Activated CD8-positive, alpha-beta memory T cell treated with anti-CD3 and anti-CD28 coated beads, Interleukin-2, amount 10 ng/mL, durations not matched to agents 7 days and 5 days (primary cell): ENCODE measurements at places on chromosomes 16 and 17. TPM values are rescaled to one million over a fixed set of nuclear protein-coding genes. Genes with fewer than 3 reads are reported as not detected.
A peak's percentile ranks its signal among the peaks of the same experiment; 100 is the strongest.

GRCh38 chr16:9447699-9448098 is 356.3 kb downstream of the HAPSTR1 start:
- no peak for DNase-seq

- no peak for DNase-seq
These were observed 4.8 kb downstream of the PPM1D start for GRCh38 chr17:60604686-60605334.

DNA sequence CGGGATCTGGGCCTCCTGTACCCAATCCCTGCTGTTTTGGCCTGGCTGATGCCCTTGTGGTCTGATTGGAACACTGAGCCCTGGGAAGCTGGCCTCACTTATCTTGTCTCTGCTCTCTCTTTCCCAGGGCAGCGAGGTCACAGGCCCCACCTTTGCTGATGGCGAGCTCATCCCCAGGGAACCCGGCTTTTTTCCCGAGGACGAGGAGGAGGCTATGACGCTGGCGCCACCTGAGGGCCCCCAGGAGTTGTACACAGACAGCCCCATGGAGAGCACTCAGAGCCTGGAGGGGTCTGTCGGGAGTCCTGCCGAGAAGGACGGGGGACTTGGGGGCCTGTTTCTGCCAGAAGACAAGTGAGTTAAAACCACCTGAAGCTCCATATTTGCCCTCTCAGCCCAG is 126.0 kb downstream of the RAB11FIP4 start:
- no peak for DNase-seq

DNA sequence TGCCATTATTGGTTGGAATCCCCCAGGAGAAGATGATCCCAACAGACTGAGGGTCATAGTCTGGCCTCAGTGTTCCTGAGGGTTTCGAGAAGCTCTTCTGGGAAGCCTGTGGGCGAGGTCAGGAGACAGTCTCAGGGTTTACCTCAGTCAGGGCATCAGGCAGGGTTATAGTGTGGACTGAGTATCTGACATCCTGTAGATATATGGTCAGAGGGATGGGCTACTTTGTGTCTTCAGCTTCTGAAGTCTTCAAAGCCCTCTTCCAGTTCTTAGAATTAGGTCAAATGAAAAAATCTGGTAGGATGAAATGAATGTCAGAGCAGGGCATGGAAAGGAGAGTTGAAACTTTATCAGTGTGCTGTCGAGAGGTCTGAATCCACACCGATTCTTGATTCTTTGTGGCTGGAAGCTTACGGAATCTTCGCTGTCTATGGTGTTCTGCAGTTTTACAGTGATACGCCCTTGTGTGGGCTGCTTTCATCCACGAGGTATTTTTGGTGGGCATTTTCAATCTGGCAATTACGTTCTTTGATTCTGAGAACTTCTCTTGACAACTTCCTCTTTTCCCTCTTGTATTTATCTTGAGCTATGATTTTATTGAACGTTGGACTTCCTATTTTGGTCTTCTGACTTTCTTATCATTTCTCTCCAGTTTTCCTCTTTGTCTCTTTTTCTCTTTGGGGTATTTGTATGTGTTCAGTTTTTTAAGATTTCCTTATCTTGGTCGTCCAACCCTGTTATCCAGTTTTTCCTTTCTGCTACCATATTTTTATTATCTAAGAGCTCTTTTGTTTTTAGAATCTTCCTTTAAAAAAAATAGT is 30.4 kb downstream of the BPTF start:
- DNase-seq: no peak

DNA sequence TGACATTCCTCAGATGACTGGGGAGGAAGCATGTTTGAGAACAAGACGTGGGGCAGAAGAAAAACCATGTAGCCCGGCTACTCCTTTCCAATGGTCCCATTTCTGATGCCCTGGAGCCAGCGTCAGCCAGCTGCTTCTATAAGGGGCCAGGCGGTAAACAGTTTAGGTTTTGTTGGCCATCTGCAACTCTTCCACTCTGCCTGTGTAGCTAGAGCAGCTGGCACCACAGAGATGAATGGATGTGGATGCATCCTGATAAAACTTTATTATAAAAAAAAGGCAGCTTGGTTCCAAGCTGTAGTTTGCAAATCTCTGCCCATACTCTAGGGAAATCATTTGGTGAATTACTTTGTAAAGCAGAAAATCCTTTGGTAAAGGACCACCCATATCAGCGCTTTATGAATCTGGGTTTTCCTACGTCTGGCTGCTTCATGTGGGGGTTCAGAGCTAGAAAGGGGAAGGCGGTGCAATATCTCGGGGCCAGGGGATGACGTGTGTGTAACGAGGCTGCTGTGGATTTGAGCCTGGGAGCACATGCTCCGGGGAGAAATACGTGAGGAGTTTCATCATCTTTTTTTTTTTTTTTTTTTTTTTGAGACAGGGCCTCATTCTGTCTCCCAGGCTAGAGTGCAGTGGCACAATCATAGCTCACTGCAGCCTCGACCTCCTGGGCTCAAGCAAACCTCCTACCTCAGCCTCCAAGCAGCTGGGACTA is 3.4 kb upstream of the SRL start:
- DNase-seq: no peak

GRCh38 chr16:15491411-15491810 is 57.0 kb downstream of the BMERB1 start:
- no peak for DNase-seq

- no peak for DNase-seq
These were observed 65.9 kb upstream of the AMZ2 start for GRCh38 chr17:68182011-68182306.

DNA sequence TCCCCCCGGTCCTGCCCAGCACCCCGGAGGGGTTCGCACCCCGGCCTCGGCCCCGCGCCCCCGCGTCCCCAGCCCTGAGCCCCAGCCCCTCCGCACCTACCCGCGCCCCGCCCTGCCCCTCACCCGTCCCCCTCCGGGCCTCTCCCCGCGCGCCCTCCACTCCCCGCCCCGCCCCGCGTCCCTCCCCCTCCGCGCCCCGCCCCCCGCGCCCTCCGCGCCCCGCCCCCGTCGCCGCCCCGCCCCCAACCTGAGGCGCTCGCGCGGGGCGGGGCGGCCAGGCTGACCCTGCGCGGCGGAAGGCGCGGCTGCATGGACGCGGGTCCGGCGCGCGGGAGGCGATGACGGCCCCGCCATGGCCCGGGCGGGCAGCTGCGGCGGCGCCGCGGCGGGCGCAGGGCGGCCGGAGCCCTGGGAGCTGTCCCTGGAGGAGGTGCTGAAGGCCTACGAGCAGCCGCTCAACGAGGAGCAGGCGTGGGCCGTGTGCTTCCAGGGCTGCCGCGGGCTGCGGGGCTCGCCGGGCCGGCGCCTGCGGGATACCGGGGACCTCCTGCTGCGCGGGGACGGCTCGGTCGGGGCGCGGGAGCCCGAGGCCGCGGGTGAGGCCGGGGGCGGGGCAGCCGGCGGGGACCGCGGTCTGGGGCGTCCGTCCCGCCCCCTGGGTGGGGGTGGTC is at the start of gene SPIRE2:
Gene SPIRE2, plus strand, starts transcription at position 277 of the 671 bp plus-strand sequence. Its CDS starts 76 bp downstream, at position 353.
- DNase-seq: peak; percentile 77

- no peak for DNase-seq
These were observed 72.0 kb upstream of the KSR1 start for GRCh38 chr17:27384261-27384701.

- DNase-seq: no peak
These were observed 119.5 kb upstream of the CORO6 start for GRCh38 chr17:29742210-29742513.

DNA sequence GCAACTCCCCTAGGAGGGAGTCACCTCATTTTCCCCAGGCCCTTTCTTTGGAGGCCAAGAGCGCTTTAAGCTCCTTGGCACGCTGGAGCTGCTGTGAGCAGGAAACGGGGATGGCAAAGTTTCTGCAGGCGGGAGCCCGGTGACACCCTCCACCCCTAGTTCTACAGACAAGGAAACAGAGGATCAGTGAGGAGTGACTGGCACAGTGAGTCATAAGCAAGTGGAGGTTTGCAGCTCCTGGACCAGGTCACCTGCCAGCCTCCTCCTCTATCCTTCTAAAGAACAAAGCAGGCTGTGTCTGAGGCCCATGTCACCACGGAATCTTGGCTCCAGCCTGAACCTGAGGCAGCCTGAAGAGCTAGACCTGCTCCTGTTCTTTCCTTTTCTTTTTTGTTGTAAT is 141.9 kb downstream of the TMEM132E start:
- no peak for DNase-seq

DNA sequence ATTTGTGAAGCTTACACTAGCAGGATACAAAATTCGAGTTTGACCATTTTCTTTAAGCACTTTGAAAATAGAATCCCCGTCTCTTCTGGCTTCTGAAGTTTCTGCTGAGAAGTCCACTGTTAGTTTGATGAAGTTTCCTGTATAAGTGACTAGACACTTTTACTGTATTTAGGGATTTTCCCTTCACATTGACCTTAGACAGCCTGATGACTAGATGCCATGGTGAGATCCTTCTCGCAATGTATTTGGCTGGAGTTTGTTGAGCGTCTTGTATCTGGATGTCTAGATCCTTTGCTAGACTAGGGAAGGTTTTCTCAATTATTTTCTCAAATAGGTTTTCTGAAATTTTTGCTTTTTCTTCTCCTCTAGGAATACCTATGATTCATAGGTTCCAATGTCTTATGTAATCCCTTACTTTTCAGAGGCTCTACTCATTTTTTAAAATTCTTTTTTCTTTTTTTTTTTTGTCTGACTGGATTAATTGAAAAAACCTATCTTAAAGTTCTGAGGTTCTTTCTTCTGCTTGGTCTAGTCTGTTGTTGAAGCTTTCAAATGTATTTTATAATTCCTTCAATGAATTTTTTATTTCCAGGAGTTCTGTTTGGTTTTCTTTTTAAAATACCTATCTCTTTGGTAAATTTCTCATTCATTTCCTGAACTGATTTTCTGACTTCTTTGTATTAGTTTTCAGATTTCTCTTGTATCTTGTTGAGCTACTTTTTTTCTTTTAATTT is 63.7 kb upstream of the ABCC11 start:
- no peak for DNase-seq

DNA sequence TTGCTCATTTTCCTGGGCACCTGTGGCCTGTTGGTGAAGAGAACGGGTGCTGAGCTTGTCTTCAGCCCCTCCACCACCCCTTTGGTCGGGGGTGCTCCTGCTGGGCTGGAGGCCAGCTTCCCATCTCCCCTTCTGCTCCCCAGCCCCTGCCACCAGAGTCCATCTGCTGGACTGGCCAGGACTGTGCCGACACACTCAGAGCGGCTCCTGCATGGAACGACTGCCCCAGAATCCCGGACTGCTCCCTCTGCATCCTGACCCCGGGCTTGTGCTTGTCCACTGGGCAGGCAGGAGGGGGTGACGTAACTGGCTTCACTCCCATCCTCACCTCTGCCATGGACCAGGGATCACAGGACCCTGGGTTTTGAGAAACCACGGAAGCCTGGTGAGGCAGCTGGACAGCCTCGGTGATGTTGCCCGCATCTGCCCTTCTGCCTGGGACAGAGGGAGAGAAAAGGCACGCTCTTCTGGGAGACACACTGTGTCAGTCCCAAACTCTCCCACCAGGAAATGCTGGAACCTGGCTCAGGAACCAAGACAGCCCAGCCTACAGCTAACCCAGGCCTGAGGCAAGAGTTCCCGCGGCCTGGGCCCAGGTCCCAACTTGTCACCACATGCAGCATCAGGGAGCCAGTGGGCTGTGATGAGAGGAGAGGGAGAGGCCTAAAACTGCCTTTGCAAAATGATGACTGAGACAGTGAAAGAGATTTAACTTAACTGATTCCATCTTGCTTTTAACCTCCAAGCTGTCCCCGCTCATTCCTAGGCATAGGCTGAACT is 16.1 kb upstream of the GSDMA start:
- DNase-seq: no peak

GRCh38 chr16:71360378-71360777 is 1.9 kb downstream of the CALB2 start:
- DNase-seq: no peak

DNA sequence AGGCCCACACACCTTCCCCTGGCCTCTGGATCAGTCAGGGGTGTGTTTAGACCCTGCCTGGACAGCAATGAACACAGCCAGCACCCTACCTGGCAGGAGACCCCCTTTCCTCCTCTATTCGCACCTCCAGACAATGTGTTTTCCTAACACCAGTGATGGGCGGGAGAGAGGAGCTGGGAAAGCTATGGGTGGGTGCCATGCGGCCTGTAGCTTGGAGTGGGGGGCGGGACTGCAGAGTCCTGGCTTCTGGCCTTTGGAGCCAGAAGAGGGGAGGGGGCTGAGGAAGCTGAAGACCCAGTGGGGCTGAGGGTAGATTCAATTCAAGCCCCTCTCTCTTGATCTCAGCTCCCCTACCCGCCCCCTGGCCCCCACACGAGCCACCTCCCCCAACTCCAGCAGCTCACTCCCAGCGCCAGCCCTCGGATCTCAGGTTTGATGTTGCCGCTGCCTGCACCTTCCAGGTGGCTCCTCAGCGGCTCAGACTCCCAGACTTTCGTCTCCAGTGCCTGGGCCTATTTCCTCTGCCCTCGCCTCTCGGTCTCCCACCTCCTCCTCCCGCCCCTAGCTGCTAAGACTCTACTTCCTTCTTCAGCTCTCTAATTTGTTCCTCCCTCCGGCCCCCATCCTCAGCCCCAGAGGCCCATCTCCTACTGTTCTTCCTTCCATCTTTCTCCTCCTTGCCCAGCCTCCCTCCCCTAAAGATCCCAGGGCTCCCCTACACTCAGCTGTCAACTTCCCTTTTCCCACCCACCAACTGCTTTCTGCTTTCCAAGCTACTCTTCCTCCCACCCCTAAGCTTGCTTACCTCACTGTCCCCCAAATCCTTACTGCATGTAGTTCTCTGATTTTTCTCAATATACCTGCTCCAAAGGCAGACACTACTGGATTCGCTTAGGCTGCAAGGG is 6.8 kb upstream of the SP6 start:
- DNase-seq: no peak

DNA sequence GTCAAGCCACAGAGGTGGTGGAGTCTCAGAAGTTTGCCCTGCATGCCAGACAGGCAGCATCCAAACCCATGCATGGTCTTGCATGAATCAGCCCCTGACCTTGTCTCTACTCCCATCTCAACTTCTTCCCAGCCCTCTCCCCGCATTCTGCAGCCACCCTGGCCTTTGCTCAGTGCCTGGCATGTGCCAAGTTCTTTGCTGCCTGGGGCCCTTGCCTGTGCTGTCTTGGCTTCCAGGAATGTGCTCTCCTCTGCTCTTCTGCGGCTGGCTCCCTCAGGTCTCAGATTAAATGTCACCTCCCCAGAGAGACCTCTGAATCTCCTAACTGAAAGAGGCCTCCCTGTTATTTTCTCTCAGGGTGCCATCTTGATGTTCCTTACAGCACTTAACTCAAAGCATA is 17.6 kb downstream of the DRC3 start:
- DNase-seq: no peak

Gene KRT40
- not detected for total RNA-seq

Gene TP53TG3C
- not detected for total RNA-seq

Gene DNASE1L2
- total RNA-seq: 2.0 TPM

Gene CYBA
- 461 TPM for total RNA-seq

Gene DYNLRB2
- total RNA-seq: not detected

Gene TSPOAP1
- total RNA-seq: 25.6 TPM

Gene KRTAP4-3
- not detected for total RNA-seq
